ENCODE measurements at places on chromosomes 2 and 18.

DNA sequence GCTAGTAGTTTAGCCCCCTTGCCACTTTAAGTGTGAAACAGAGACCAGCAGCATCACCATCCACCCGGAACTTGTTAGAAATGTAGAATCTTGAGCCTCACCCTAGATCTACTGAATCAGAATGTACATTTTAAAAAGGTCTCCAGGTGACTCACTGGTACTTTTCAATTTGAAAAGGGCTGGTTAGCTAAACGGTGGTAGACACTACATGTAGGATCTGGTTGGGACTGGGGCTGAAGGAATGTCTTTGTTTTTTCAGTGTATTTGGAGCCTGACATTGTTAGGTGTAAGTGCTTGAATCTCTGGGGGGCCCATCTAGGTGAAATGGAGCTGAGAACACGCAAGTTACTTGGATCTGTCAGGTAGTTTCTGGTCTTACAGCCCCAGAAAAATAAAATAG, 44.0 kb upstream of the XPO1 start:
- DNase-seq: no peak

- no peak for DNase-seq
These were observed 28.8 kb upstream of the SLC3A1 start for GRCh38 chr2:44246436-44246835.

DNA sequence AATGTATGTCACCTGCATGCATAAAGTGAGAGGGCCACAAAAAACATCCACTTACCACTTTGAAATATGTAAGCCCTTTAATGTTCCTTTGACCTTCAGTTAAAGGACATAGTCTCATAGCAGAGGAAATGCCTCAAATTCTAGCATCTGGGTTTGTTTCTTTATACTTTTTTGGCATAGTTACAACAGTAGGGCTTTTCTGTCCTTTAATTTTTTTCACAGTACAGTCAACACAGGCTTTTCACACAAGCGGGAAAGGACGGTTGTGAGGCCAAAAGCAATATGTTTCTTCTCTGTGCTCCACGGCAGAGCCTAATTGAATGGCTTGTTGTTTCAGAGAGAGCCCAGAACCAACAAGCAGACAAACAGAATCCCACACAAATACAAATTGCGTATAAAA, 57.6 kb downstream of the CRIM1 start:
- DNase-seq: peak; percentile 58

- peak; percentile 17 for DNase-seq
These were observed 887 bp upstream of the ZNF396 start for GRCh38 chr18:35377875-35378573.

DNA sequence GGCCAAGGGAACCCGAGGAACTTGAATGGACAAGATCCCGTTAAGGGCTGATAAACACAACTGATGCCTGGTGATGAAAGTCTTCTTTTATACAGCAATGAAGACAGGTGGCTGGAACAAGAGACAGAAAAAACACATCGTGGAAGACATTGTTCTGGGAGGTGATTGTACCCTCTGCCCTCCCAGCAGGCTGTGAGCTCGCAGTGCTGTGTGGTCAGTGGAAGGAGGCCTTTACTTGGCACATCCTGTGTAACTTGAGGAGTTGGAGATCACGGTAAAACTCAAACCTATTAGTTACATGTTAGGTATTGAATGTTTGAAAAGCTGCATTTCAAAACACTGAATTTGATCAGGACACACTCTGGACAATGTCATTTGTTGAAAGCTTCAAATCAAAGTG, 249.9 kb upstream of the EPAS1 start:
- no peak for DNase-seq

DNA sequence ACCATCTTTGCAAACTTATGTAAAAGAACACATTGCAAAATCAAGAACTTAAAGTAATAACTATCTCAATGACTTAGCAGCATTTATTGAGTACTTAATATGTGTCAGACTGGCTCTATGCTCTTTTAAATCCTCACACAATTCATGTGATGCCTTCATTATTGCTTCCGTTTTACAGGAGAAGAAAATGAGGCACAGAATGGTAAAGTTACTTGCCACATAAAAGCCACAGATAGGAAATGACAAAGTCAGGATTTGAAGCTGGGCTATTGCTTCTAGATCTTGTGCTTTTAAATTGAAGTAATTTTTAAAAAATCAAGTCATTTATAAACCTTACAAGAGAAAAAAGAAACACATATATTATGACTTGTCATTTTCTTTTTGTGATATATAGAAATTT, 174.2 kb downstream of the WDR7 start:
- DNase-seq: no peak

GRCh38 chr18:5627776-5628511, 84.1 kb upstream of the EPB41L3 start:
- no peak for DNase-seq

DNA sequence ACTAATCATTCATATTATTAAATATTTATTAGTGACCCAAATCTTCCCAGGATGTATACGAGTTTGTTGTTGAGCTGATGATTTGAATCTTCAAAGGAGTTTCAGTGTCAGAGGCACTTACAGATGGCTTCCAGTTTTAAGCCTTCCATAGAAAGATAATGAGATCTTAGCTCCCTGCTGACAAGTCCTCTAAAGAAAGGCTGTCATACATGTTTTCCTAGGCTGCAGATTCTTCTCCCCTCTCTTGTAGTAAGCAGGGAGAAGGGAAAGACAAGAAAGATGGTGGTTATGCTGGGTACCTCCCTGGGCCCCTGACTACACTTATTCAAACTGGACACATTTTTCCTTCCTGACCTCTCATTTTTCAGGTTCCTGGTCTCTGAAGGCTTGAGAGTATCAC, 8.1 kb upstream of the GAREM1 start:
- DNase-seq: no peak

GRCh38 chr2:205461678-205462665, 220.3 kb upstream of the NRP2 start:
- DNase-seq: no peak

DNA sequence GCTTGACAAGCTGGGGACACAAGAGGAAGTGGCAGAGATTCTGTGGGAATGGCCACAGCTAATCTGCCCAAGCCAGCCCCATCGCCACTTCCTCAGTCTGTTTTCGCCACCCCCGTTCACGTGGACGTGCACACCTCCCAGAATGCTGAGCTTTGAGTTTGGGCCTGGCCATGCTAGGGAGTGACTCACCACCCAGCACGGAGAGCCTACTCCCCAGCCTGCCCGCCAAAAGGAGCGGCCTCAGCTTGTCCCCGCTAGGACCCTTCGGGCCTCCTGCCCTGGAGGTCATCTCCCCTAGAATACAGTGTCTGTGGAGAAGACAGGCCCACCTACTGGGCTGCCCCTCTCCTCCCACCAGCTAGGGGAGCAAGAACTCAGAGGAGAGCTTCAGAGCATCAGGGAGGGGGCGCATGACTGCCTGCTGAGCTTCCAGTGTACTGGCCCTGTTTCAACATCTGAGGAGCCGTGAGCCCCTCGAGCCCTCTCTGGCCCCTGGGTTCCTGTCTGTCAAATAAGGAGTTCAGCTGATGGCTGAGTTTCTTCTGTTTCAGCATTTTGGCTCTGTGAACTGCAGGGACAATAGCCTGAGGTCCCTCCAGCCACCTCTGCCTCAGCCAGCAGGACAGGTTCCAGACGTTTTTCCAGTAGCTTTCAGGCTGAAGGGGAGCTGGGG, 5.1 kb downstream of the SLC35F6 start:
- peak; percentile 83 for DNase-seq

DNA sequence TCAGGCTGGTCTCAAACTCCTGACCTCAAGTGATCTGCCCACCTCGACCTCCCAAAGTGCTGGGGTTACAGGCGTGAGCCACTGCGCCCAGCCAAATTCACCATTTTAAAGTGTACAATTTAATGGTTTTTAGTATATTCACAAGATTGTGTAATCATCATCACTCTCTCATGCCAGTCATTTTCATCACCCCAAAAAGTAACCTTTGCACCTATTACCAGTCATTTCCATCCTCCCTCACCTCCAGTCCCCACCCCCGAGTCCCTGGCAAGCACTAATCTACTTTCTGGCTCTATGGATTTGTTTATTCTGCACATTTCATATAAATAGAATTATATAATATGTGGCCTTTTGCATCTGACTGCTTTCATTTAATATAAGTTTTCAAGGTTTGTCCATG, 10.8 kb downstream of the PCBP1 start:
- no peak for DNase-seq

DNA sequence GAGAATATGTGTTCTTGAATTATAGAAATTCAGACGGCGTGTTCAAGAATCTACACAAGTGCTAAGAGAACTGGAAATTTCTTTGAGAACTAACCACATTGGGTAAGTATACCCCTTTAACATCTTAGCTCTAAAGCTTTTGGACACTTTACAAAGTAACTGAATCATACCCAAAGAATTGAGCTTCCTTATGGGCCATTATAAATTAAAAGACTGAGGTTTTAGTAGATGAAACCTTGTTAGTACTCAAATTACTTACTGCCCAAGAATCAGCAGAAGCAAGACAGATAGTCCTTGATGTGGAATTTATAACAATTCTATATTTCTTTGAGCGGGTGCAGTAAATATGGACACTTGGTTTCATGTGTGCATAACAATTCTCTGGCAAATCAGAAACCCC, 168.3 kb downstream of the PRPF40A start:
- no peak for DNase-seq

GRCh38 chr18:62529597-62529996, 6.8 kb downstream of the ZCCHC2 start:
- DNase-seq: no peak

DNA sequence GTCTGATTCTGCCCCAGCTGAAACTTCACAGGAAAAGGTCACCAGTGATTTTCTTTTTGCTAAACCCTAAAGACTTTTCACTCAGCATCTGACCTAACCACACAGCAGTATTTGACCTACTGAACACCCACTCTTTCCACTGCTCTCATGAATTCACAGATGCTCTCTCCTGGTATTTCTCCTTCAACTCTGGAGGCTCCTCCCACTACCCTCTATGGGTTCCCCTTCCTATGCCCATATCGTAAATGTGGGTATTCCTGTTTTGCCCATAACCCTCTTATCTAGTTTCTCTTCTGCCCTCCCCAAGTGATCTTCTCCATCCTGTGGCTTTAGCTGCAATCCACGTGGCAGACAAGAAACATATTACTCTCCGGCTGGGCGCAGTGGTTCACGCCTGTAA, 7.6 kb downstream of the PLEKHM3 start:
- no peak for DNase-seq

GRCh38 chr2:100238471-100238870, 83.8 kb downstream of the LONRF2 start:
- DNase-seq: no peak

- no peak for DNase-seq
These were observed 9.8 kb downstream of the PTPRN start for GRCh38 chr2:219299372-219299760.

GRCh38 chr2:226658555-226658954, 141.1 kb downstream of the IRS1 start:
- peak; percentile 57 for DNase-seq

Measured in muscle of leg (tissue), 16 donors.